ENCODE measurements at places on chromosomes 2 and 18.

DNA sequence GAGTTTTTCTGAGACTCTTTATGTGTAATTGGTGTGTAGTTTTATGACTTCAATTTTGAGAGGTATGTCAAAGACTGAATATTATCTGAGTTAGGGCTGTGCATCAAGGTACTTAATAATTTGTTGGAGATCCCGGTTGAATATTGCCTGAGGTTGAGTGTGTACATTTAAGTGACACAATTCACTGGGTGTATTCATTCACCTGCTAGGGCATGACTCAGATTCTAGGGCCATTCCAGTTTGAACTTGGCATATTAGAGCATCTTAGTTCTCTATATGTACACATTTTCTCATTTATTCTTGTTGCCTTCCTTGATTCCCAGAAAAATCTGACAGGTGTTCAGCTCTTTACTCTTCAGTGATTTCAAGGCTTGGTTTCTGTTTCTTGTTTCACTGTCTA is 12.5 kb downstream of the MAP4K4 start:
- no peak for DNase-seq

DNA sequence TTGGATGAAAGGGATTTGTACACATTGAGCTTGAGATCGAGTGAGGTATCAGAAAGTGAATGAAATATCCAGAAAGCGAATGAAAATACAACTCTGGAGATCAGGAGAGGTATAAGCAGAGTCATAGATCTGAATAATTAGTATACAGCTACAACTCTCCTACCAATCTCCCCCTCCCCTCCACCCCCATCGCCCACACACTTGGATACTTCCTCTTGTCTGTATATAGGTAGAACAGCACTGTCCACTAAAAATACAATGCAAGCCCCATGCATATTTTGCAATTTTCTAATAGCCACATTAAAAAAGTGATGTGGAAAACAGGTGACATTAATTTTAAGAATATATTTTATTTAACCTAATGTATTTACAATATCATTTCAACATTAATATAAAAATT is 23.7 kb upstream of the WIPF1 start:
- DNase-seq: no peak

- DNase-seq: no peak
Measured at GRCh38 chr2:5367321-5367720, 324.9 kb upstream of the SOX11 start.

DNA sequence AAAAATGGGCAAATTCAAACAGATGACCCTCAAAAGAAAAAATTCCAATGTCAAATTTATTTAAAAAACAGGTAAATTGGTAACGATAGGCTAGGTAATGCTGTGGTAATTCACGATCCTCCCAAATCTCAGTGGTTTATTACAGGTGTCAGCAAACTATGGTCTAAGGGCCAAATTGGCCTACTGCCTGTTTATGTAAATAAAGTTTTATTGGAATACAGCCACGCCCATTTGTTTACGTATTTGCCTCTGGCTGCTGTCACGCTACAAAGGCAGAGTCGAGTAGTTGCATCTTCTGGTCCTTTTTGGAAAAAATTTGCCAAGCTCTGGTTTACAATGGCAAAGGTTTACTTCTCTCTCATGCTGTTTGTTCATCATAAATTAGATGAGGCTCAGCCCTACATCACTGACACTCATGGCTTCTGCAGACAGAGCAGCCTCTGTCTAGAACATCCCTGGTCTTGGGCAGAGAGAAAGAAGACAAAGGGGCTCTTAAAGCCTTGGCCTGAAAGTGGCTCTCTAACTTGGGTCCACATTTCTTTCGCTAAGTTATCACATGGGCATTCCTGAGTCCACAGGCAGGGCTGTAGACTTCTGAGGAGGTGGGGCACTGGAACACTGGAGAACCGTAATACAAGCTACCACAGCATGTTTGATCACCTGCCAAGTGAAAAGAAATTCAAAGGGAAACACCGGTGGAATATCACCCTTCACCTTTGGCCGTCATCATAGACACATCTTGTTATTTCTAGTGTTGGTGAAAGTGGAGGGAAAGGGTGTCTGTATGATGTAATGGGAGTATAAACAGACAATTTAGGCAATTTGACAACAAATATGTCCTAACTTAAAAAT is 34.8 kb downstream of the SP110 start:
- no peak for DNase-seq

DNA sequence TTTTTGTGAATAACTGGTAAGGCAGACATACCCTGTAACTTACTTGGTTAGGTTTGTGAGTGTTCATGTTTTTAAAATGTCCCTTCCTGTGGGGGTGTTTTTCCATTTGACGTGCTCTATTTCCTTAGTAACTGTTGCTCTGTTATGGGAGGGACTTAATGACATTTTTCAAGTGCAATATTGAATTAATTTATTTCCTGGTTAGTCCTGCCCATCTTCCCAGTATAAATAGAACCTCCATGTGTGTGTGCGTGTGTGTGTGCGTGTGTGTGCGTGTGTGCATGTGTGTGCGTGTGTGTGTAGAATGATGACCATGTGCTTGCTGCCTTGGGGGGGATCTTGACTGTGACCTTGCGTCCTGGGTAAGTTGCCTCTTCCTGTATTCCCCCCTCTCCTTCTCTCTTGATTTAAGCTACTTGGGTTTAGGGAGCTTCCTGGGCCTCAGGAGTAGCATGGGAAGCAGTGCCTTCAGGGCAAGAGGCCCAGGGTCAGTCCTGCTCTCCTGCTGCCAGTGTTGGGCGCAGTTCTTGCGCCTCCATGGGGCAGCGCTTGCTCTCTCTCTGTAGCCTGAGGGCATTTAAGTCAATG is 163.9 kb downstream of the LDLRAD4 start:
- DNase-seq: no peak

- DNase-seq: no peak
Measured at GRCh38 chr2:188571543-188572303, 280.0 kb downstream of the GULP1 start.

- no peak for DNase-seq
Measured at GRCh38 chr18:26624443-26624842, 76.1 kb upstream of the KCTD1 start.

- no peak for DNase-seq
Measured at GRCh38 chr2:48738806-48739205, 16.7 kb downstream of the LHCGR start.

DNA sequence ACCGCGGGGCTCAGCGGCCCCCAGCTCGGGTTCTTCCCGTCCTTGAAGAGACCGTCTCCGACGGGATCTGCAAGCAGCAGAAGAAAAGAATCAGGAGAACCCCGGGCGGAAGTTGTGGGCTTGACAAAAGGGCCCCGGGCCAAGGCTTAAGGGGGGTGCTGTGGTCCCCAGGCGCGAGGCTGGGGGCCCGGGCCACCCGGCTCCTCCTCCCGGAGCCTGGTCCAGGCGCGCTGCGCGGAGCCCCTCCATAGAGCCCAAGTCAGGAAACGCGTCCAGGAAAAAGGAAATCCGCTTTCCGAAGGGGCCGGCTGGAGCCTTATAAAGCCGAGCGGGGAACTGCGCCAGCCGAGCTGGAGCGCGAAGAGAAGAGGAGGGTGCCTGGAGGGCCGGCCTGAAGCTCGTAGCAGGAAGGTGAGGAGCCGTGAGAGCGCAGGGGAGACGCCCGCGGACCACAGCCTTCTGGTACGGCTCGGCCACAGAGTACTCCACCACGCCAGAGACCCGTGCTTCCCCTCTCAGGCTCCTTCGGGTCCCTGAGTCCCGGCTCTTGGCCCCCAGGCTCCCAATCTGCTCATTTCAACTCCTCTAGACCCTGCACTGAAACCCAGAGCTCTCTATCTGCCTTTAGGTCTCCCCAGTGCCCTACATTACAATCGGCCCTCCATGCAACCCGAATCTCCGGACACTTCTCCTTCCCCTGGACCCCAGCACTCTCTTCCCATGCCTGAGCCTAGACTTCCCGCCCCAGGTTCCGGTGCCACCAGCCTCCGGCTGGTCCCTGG is 554 bp downstream of the FEV start:
- DNase-seq: no peak

- peak; percentile 29 for DNase-seq
Measured at GRCh38 chr2:147275943-147276342, 568.9 kb upstream of the ACVR2A start.

- no peak for DNase-seq
Measured at GRCh38 chr2:31319406-31320175, 85.6 kb downstream of the EHD3 start.

DNA sequence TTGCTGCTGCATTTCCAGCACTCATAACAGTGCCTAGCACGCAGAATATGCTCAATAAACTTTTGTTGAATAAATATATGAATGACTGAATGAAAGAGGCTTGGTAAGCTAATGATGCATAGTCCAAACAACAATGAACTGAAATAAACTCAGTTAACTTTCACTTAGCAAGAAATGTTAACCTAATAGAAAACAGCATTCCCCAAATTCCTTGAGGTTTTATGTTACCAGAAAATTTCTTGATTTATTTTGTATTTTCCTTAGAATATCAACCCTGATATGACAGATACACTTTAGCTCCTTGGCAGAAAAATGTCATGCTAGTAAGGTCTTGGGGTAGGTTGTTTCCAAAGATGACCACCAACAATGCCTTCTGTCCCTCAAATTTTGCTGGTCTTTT is 217.4 kb downstream of the KCNE4 start:
- no peak for DNase-seq

DNA sequence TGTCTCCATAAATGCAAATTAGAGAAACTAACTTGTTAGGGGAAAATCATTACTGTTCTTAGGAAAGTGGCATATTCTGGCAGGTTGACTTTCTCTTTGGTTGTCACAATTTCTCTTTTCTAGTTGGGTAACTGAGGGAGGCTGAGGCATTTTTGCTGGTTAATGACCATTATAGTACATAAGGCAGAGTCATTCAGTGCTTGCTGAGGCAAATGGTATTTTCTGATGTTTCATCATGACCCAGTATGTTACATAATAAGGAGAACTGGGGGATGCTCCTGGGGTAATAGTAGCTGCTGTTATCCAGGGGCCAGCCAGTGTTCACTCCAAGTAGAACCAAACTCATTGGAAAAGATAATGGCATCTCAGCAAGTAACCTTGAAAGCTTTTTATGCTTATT is 62.3 kb downstream of the ITGA6 start:
- DNase-seq: no peak

- no peak for DNase-seq
Measured at GRCh38 chr2:178870703-178871102, 63.5 kb upstream of the TTN start.

GRCh38 chr18:35376393-35376741 is 770 bp downstream of the ZNF396 start:
- DNase-seq: peak; percentile 44

DNA sequence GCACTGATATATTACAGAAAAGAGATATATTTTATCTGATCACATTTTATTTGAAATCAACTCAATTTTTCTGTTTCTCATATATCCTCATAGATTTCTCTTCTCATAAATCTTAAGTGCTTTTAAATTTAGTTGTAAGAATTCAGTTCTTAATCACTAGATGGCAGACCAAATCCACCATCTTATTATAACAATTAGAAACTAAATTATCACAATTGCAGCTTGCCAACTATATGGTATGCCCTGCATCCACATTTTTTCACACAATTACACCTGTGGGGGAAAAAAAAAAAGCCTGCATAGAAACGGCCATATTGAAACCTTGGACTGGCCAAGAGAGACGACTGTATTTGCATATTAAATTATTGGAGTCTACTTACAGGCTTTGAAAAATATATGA is 64.4 kb downstream of the COL5A2 start:
- no peak for DNase-seq

- DNase-seq: peak; percentile 15
Measured at GRCh38 chr18:57910817-57911216, 107.7 kb upstream of the ATP8B1 start.

- DNase-seq: no peak
Measured at GRCh38 chr2:226865273-226865672, 29.4 kb downstream of the RHBDD1 start.

DNA sequence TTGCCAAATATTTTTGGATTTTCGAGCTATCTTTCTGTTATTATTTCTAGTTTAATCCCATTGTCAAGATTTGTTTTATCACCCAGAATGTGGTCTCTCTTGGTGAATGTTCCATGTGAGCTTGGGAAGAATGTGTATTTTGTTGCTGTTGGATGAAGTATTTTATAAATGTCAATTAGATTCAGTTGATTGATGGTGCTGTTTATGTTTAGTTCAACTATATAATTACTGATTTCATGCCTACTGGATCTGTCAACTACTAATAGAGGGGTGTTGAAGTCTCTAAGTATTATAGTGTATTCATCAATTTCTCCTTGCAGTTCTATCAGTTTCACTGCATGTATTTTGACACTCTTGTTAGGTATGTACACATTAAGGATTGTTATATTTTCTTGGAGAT is 34.7 kb upstream of the RMND5A start:
- no peak for DNase-seq

GRCh38 chr18:78813936-78814710 is 165.5 kb upstream of the SALL3 start:
- DNase-seq: no peak

- DNase-seq: no peak
Measured at GRCh38 chr2:180907731-180908130, 72.7 kb upstream of the UBE2E3 start.

DNA sequence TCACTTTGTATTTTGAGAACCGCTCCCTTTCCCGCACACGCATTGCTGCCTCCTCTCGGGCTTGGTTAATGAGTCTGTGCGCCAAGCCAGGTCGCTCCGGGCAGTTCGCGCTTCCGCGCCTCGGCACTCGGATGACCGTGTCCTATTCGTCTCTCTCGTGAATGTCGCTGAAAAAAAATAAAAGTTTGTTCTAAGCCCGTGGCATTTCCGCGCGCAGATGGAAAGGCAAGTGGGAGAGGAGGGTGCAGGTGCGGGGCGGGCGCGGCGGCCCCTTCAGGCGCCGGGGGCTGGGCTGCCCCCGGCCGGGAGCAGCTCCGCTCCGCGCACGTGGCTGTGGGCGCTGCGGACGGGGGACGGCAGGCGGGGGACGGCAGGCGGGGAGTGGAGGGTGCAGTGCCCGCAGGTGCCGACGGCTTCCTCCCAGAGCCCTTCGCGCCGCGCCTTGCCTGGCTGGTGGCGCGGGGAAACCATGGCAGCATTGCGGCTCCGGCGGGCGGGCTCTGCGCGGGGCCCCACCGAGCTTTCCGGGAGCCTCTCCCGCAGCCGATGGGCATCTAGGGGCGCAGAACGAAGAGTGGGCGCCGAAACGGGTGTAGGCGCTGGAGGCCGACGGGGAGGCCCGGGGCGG is 159.6 kb upstream of the SIX2 start:
- DNase-seq: peak; percentile 42

GRCh38 chr2:187091664-187092063 is 242.7 kb upstream of the ZSWIM2 start:
- DNase-seq: no peak

DNA sequence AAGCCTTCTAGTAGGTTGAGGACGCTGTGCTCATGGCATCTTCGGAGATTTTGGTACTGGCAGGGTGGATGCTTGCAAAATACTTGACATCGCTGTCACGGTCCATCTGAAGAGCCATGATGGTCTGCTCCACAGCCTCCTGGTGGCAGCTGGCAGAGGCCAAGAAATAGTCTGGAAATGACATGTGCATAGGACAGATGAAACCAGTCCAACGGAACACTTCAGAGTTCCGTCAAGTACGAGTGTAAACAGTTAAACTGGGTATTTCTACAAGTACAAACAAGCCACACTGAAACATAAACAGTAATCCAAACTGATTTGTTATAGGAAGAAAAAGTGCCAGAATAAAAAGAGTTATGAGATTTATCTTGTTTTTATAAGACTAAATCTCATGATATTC is 66.6 kb downstream of the PPP4R1 start:
- DNase-seq: no peak
